Stimulated activated CD4-positive, alpha-beta T cell treated with anti-CD3 and anti-CD28 coated beads, Interleukin-4, amount 100 ng/mL, for 4 hours (primary cell): ENCODE measurements at places on chromosomes 16 and 17.

- DNase-seq: peak; percentile 61
Measured at GRCh38 chr17:61410141-61411010, 10.7 kb downstream of the TBX2 start.

- no peak for DNase-seq
Measured at GRCh38 chr17:76553178-76553908, 13.5 kb downstream of the PRCD start.

- DNase-seq: no peak
Measured at GRCh38 chr17:78365561-78366108, 5.8 kb upstream of the SOCS3 start.

DNA sequence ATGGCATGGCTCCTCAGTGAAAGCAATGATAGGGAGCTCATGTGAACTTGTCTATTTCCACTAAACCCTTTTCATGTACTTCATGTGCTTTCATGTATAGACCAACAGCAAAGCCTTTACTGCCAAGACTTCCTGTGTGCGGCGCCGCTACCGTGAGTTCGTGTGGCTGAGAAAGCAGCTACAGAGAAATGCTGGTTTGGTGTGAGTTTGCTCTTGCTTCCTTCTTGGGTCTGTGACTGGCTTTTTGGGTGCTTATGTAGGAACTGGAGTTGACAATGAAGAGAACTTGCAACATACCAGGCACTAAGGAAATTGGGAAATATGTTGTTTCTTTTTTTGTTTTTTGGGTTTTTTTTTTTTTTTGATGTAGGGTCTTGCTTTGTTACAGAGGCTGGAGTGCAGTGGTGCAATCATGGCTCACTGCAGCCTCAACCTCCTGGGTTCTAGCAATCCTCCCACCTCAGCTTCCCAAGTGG lies 5.7 kb downstream of the SNX11 start:
- DNase-seq: no peak

- peak; percentile 30 for DNase-seq
Measured at GRCh38 chr16:50313596-50314478, 47.5 kb downstream of the ADCY7 start.

DNA sequence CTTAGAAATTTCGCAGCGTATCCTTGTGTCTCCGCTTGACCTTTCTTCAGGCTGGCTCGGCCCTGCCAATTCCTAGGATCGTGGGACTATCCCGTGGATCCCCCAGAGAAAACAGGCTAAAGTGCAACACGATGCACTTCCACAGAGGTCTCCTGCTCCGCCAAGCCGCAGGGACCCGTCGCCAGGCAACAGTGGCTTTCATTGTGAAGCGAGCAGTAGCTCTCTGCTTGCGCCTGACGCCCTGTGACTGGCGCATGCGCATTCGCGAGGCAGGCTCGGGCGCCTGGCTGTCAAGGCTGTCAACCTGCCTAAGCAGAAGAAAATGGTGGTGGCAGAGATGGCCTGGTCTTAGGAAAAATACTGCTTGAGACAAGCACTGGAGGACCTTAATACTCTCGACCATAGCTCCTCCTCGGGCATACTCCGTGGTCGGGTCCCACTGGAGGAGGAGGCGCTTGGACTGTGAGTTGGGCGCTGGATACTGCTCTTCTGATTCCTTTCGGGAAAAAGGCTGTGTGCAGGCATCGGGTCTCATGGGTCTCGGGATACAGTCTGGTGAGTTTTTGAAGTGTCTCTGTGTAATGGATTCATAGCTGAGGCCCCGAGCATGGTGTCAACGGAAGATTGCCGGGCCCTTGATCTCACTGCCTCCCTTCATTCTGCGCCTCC lies 2336.1 kb downstream of the TP53TG3F start:
- DNase-seq: no peak

DNA sequence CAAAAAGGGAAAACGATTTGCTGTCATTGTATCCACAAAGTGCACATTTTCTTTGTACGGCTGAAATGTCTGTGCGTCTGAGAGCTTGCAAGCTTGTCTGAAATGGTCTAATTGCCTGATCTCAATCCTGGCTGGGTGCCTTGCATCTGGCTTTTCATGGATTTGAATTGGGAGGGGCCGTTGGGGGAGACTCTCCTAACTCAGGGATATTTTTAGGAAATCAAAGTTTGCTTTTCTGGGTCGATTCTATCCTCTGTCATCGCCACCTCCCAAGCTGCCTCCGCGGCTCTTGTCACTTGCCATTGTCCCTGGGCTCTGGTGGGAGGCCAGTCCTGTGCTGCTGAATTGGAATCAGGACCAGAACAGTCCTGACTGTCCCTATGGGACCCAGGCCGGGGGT lies 33.3 kb upstream of the MGAT5B start:
- DNase-seq: no peak

DNA sequence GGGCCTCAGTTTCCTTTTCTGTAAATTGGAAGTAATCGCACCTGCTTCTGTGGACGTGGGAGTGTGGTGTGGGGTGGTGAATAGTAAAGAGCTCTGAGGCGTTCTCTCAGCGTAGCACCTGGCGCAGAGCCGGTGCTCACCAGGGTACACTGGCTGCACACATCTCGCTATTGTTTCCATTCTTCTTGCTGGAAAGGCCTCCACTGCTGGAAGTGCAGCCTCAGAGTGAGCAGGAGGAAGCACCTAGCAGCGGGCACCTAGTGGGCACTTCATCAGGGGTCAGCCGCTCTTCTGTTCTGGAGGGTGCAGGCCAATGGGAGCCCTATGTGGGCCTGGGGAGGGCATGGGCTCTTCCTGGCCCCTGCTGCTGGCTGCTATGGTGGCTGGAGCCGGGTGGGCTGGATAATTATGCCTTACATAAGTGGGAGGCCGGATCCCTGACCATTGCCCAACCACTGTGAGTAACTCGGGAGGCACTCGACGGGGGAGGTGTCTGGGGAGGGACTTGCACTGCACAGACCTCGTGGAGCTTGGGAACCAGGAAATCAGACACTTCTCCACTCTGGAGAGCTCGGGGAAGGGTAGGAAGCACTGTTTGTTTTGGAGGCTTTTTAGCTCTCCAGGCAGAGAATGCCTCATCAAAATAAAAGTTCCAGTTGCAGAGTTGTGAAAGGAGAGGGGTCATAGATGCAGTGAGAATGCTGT lies 1.7 kb downstream of the MAP2K3 start:
- no peak for DNase-seq

- DNase-seq: no peak
Measured at GRCh38 chr17:82965371-82965770, 114.0 kb upstream of the METRNL start.

DNA sequence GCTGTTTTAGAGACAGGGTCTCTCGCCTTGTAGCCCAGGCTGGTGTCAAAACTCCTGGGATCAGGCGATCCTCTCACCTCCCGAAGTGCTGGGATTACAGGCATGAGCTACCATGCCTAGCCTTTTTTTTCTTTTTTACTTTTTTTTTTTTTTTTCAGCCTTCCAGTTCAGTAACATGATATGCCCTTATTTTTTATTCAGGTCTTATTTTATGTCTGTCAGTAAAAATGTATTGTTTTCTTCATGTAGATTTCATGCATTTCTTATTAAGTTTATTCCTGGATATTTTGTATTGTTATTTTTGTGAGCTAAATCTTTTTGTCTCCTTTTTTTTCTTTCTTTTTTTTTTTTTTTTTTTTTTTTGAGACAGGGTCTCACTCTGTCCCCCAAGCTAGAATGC lies 2.7 kb upstream of the FOXN1 start:
- no peak for DNase-seq

- DNase-seq: no peak
Measured at GRCh38 chr17:62981933-62982332, 15.9 kb downstream of the TANC2 start.

- no peak for DNase-seq
Measured at GRCh38 chr17:8520981-8521380, 85.3 kb downstream of the NDEL1 start.

- no peak for DNase-seq
Measured at GRCh38 chr16:56985288-56985961, 3.9 kb upstream of the NLRC5 start.

DNA sequence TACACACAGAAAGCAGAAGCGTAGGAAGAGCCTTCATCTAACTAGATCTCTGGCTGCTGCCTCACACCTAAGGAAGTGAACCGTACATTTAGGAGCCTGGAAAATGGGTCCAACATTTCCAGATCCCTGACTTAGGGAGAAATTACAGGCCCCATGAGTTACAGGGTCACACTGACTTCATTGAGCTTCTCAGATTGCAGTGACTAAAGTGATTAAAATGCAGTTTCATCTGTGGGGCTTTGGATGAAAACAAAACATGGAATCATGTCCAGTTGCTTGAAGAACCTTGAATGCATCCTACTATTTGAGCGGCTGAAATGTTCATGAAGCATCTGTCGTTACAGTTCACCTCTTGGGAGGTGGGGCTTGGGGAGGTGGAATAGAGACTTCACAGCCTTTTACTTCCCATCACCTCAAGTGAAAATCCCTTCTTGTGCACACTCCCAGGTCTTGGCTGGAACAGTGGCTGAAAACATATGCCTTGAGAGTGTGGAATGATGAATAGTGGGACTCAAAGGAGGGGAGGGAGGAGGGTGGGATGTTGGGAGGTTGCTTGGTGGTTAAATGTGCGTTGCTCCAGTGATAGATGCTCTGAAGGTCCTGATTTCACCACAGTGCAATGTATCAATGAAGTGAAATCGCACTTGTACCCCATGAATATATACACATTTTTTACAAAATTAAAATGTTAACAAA lies 19.7 kb downstream of the TEKT3 start:
- DNase-seq: no peak

GRCh38 chr16:88469615-88470395 lies 16.7 kb downstream of the ZFPM1 start:
- peak; percentile 34 for DNase-seq

- no peak for DNase-seq
Measured at GRCh38 chr17:36695082-36695481, 93.7 kb downstream of the MRM1 start.

- DNase-seq: no peak
Measured at GRCh38 chr16:52819405-52819804, 233.3 kb downstream of the CHD9NB start.

DNA sequence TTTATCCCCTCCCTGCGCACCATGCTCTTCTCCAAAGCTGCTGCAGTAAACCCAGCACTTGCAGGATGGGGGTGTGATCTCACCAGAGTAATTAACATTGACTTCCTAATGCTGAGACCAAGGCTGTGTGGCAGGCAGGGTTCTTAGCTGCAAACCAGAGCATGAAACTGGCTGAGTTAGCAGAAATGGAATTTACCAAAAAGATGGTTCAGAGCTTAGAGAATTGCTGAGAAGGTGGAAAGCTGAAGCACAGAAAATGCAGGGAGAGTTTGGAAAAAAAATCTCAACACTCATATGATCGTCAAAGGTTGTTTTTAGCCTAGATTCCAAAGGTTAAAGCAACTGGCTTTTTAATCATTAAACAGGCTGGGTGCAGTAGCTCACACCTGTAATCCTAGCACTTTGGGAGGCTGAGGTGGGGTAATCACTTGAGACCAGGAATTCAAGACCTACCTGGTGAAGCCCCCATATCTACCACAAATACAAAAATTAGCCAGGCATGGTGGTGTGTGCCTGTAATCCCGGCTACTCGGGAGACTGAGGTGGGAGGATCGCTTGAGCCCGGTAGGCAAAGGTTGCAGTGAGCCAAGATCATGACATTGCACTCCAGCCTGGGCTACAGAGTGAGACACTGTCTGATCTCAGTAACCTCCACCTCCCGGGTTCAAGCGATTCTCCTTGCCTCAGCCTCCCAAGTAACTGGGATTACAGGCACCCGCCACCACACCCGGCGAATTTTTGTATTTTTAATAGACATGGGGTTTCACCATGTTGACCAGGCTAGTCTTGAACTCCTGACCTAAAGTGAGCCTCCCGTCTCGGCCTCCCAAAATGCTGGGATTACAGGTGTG lies 6.0 kb upstream of the TXNDC11 start:
- no peak for DNase-seq
